ENCODE measurements at places on chromosomes 13 and 19.

- no peak for DNase-seq
Measured at GRCh38 chr19:3114018-3114726, 20.0 kb downstream of the GNA11 start.

- DNase-seq, result no peak
Measured at GRCh38 chr13:74070513-74070912, 63.7 kb downstream of the KLF12 start.

GRCh38 chr19:47275791-47276461 is 1.2 kb downstream of the INAFM1 start:
- DNase-seq, result no peak

GRCh38 chr13:25732111-25732865 is 319.5 kb downstream of the SHISA2 start:
- no peak for DNase-seq

DNA sequence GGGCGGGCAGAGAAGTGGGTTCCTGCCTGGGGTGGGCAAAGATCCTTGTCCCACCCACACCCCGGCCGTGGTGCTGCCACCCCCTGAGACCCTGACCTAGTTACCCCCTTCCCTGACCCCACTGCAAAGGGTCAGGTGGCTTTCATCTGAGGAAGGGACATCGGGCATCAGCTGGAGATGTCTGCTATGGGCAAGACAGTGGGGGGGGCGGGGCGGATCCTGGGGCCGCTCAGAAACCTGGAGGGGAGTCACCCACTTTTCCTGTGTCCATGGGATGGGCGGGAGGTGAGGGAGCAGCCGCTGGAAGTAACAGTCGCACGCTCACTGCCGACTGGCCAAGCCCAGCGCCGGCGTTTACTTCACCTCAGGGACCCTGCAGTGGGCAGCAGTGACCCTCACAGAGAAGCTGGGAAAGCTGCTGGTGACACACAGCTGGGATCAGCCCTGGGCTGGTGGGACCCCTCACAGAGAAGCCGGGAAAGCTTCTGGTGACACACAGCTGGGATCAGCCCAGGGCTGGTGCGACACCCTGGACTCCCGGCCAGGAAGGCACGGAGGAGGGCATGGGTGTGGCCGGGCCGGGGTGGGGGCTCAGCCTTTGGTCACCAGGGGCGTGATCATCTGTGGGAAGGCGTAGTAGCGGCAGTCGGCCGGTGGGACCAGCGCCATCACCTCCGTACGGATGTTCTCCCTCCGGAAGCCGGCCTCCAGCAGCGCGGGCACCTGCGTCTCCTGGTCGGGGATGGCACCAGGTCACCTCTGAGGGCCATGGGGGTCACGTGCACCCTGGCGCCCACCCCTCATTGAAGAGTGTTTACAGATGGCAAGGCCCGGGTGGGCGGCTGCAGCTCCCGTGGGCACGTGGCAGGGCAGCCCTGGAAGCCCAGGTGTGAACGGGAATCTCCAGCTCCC is 4.3 kb downstream of the GAMT start:
- no peak for DNase-seq

- no peak for DNase-seq
Measured at GRCh38 chr13:99289674-99290337, 17.4 kb downstream of the GPR183 start.

DNA sequence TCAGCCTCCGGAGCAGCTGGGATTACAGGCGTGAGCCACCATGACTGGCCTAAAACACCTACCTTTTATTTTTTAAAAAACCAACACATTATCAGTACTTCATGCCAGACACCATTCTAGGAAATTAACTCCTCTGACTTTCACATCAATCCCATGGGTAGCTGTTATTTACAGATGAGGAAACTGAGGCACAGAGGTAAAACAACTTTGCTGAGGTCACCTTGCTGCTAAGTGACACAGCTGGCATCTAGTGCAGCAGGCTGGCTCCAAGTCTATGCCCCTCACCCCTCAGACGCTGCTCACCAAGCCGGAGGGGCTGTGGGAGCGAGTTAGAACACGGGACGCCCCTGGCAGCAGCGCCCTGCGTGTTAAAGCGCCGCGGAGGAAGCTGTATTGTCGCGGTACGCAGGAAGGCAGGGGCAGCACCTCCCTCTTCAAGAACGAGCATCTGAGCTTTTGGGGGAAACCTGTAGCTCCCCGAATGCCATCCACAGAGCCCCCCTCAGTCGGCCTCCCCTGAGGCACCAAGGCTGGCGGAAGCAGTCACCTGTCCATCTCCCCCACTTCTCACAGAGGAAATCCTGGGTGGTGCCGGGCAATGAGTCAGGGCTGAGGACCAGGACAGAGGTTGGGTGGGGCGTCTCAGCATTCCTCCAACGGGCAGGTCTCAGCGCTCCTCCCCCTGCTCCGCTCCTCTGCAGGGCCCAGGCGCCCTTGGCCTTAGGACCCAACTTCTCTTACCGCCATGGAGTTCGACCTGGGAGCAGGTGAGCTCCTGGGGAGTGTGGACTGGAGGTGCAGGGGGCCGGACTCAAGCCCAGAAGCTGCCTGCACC is at the start of gene C19orf33:
Gene C19orf33, plus strand, starts transcription at position 735 of the 835 bp plus-strand sequence. Its CDS starts 11 bp downstream, at position 746.
- no peak for DNase-seq

- DNase-seq, result no peak
Measured at GRCh38 chr13:102960959-102961358, 105.3 kb downstream of the SLC10A2 start.

- no peak for DNase-seq
Measured at GRCh38 chr13:46170687-46171086, 11.3 kb downstream of the LCP1 start.

- DNase-seq, result no peak
Measured at GRCh38 chr19:10682397-10683063, 18.7 kb upstream of the QTRT1 start.

DNA sequence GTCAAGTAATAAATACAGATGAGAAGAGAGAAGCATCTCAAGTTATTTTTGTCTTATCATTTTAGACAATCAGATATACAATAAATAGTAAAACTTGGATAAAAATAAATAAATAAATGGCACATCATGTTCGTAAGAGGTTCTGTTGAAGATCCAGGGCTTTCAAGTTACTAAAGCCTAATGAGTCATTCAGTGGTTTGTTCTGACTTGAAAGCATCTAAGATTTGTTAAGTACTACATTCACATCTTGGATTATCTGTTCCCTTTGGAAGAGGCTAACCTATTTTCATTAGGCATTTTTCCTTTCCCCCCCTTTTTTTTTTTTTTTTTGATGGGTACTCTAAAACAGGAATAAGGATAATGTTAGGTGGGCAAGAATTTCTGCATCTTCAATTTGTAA is 429.3 kb downstream of the PCDH20 start:
- DNase-seq, result no peak

DNA sequence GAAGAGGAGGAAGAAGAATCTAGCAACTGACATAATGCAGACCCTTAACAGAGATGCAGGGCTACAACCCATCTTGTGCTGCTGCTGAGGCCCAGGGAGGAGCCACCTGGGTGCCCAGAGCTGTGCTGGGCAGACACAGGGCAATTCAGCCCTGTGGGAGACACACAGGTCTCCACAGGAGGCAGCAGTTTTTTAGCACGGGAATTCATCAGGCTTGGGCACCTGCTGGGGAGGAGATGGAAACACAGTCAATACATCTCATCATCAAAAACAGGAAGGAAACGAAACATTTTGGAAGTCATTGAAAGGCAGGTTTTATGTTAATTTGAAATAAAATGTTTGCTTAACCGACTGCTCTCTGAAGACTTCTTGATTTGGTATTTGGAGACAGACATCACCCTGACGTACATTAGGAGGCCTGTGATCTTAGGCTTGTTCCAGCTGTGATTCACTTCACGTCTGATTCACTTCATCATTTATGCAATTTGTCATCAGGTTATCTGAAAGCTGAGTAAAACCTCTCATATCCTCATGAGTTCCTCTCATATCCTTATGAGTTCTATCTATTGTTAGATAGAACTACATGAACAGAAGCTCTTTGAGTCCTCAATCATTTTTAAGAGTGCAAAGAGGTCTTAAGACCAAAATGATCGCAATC is 77.4 kb downstream of the CYSLTR2 start:
- no peak for DNase-seq

DNA sequence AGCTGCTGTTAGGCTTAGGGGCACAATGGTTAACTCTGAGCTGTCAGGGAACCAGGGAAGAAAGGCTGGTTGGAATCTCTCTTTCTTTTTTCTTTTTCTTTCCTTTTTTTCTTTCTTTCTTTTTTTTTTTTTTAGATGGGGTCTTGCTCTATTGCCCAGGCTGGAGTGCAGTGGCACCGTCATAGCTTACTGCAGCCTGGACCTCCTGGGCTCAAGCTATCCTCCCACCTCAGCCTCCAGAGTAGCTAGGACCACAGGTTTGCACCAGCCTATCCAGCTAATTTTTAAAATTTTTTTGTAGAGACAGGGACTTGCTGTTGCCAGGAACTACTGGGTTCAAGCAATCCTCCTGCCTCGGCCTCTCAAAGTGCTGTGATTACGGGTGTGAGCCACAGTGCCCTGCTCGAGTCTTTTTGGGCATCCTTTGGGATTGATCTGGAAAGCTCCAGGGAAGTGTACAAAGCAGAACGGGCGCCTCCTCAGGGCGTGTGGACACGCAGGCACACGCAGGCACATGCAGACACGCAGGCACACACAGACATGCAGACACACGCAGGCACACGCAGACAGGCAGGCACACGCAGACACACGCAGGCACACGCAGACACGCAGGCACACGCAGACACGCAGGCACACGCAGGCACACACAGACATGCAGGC is 99.2 kb downstream of the GADD45B start:
- DNase-seq, result no peak

DNA sequence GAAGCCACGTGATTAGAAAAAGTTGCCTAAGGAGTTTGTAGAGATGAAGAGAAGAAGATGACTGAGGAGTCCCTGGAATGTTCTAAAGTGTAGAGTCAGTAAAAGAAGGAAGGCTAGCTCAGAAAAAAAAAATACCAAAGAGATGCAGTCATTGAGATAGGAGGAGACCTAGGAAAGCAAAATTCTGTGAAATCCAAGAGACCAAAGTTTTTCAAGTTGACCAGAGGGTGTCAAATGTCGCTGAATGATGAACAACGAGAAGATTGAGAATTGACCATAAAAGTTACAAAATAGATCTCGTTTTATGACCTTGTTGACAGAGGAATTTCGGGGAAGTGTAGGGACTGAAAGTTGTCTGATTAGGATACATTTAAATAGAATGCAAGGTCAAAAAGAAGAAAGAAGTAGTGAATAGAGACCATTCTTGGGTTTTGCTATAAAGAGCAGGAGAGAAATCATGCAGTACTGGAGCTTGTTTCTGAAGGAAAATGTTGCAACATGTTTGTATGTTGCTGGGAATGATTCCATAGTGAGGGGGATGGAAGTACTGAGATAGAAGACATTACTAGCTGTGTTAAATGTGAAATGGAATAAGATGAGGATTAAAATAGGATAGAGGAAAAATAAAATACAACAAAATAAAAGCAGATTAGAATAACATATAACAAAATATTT is 30.2 kb upstream of the HTR2A start:
- DNase-seq, result no peak

- no peak for DNase-seq
Measured at GRCh38 chr13:26344980-26345379, 91.1 kb downstream of the CDK8 start.

DNA sequence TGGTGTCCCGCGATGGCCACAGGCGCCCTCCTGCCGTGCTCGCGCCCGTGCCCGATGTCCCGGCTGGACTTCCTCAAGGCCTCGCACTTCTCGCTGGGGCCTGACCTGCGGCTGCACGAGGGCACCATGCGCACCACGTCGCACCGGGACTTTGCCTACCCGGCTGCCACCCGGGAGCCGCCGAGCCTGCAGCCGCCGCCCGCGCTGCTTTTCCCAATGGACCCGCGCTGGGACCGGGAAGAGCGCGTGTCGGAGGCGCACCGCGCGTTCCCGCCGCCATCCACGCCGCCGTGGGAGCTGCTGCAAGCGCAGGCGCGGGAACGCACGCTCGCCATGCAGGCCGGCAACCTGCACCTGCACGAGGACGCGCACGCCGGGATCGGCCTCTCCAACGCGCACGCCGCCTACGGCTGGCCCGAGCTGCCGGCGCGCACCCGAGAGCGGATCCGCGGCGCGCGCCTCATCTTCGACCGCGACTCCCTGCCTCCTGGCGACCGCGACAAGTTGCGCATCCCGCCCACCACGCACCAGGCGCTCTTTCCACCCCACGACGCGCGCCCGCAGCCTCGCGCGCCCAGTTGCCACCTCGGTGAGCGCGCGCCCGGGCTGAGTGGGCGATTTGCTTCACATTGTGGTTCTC is 12.1 kb upstream of the PEX11G start:
- no peak for DNase-seq

DNA sequence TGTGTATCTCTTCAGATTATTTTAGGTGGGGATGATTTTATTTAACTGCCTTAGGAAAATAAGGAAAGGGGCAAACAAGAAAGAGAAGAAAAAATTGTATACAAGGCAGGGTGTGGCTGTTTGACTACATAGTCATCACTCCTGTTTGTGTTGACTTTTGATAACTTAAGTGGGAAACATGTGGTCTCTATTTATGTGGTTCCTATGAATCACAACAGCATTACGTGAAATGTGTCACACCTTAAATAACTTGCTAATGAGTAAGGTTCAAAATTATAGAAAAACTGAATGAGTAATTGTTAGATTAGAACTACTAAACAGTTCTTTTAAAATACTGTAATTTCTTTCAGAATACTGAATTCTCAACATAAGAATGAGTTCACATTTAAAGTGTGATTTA is 69.3 kb downstream of the LMO7 start:
- no peak for DNase-seq

GRCh38 chr13:38213314-38213713 is 136.3 kb upstream of the UFM1 start:
- no peak for DNase-seq

DNA sequence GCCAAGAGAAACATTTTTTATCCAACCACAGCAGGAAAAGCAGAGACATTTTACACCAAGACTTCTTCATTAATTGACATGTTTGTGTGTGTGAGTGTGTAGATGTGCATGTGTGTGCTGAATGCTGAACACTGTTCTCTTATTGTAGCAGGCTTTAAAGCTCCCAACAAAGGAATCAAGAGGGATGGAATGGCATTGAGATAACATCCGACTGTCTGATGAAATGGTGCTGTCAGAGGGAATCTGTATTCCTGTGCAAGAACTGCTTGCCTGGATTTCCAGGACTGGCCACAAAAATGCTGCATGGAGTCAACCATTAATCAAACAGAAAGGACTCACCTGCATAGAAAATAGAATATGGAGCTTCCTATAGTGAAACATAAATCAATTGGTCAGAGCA is 354.0 kb downstream of the UQCRFS1 start:
- no peak for DNase-seq

- no peak for DNase-seq
Measured at GRCh38 chr13:39044536-39044935, 6.3 kb downstream of the NHLRC3 start.
